ENCODE measurements at places on chromosomes 7 and 10. TPM values are rescaled to one million over a fixed set of nuclear protein-coding genes. Genes with fewer than 3 reads are reported as not detected.

GJD4 gene
- not detected for total RNA-seq

MRPS24 gene
- total RNA-seq, result 124 TPM

ADAMTS14 gene
- total RNA-seq, result 0.35 TPM

SPDYE2B gene
- total RNA-seq, result not detected

AKR1B15 gene
- total RNA-seq, result not detected

C10orf90 gene
- total RNA-seq, result not detected

AKR1C4 gene
- total RNA-seq, result not detected

LIPN gene
- total RNA-seq, result 0.53 TPM

FAM25C gene
- total RNA-seq, result not detected

DNA sequence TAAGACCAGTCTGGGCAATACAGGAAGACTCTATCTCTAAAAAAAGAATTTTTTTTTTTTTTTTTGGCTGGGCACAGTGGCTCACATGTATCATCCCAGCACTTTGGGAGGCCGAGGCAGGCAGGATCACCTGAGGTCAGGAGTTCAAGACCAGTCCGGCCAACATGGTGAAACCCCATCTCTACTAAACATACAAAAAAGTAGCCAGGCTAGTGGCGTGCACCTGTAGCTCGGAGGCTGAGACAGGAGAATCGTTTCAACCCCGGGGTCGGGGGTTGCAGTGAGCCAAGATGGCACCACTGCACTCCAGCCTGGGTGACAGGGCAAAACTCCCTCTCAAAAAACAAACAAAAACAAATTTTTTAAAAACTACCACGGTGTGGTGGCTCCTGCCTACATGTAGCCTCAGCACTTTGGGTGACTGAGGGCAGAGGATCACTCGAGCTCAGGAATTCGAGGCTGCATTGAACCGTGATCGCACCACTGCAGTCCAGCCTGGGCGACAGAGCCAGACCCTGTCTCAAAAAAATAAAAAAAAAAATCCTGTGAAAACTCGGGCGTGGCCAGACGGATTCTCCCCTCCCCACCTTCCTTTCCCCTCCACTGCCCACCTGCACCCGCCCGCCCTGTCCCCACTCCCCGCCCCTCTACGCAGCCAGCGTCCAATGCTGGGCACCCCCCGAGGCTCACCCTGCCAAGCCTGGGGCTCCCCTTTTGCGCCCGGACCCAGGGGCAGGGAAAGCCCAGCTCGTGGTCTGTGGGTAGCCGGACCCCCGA is 745 bp upstream of the ORAI2 start:
- DNase-seq, result no peak

DNA sequence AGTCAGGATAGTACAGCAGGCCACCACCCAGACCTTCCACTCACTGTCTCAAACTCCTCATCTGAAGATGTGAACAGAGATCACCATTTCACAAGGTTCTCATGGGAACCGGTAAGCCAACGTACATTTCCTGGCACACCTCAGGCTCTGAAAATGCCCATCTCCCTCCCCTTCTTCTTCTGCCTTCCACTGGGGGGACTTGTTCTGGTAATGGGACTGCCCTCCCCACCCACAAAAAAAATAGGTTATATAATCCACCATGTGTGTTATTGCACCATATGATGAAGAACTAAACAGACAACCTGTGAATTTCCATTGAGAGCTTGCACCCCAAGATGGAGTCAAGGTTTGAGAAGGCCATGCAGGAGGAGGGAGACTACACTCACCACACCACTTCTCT is 42.1 kb upstream of the IKZF1 start:
- no peak for DNase-seq

GRCh38 chr10:16653224-16653623 is 131.5 kb upstream of the C1QL3 start:
- no peak for DNase-seq

DNA sequence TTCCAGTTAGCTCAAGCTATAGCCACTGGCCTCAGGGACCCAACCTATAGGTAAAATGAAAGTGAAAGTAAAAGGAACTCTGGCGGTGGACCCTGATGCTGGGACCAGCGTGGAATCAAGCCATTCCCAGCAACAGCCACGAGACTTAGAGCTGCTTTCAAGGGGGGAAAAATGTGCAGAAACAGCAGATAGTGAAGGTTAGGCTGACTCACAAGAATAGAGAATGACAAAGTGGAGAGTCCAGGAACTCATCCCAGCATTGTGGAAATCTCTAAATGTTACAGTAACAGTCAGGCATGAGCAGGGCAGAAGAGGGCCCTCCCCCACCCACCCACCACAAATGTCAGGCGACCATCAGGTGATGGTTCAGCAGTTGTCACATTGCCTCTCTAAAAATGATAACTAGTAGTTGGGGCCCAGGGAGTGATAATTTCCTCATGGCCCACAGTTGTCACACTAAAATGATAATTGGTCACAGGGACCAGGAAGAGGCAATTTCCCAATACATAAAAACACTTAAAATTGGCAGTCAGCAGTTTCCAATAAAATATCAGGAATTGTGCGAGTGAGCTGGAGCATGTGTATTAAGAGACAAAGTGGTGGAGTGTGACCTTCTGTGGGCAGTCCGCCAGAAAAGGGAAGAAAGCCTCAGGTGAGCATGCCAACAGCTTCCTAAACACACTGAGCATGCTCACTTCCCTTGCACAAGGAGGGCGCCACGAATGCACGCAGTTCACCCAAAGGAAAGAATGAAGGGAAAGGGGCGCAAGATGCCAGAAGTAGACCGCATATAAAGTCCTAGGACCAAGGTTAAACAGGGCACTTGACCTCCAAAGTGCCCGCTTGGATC is 129.8 kb upstream of the PPP1R3A start:
- DNase-seq, result no peak

GRCh38 chr10:96919785-96920430 is 87.8 kb downstream of the LCOR start:
- DNase-seq, result no peak

DNA sequence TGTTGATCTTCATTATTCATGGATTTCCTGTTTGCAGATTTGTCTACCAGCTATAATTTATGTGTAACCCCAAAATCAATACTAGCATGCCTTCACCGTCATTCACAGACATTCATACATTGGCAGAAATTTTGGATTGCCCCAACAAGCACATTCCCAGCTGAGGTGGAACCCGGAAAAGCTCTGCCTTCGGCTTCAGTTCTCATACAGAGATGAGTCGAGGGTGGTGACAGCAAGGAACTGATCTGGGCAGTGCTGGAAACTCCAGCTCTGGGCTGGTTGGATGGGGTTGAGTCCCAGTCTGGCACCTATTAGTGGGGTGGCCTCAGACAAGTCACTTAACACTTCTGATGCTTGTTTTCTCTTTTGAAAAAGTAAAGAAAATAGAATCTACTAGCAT is 267.5 kb downstream of the SNX13 start:
- no peak for DNase-seq

GRCh38 chr10:79357180-79357579 is 9.9 kb downstream of the PPIF start:
- no peak for DNase-seq

DNA sequence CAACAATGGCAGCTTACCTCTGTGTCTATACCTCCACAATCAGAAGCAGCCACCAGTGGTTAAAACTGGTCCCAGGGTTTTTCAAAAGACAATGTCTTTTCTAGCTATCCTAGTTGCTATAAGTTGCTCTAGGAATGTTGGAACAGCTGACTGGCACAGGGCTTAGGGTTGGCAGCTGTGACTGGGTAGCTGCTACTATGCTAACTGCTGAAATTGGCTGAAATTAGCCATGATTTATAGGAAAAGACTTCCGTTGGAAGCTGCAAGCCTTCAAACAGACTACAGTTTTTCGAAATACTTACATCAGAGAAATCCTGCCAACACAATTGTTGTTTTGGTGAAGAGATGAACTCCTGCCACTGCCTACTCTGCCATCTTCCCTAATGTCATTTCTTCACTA is 102.3 kb downstream of the MKX start:
- no peak for DNase-seq

DNA sequence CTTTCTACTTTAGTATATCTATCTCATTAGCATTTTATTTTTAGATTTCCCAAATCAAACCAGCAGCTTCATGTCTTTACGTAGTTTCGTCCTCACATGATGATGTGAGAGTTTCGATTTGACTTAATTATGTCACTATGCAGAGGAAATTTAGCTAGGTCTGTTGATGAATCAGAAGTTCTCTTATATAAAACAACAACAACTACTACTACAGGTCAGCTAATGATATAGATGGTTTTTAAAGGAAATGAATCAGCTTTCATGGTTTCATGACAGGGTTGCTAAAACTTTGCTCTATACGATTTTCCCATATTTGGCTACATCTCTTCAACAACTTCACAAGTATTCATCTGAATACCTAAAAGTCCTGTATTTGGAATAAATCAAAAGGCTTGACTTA is 28.6 kb downstream of the JAZF1 start:
- no peak for DNase-seq

DNA sequence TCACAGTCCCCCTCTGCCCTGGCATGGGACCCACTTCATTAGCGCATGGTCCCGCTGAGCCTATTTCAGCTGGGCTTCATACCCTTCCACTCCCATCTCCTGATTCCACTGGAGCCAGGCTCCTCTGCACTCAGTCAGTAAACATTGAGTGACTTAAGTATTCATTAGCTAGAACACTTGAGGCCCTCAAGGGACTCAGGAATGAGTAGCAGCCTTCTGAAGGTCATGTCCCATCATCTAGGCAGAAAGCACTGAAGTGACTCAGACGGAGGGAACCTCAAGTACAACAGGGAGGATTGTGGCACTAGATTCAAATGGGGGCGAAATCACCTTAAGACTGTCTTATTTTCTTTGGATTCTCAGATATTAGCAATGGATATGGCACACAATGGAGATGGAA is 186.6 kb upstream of the INHBA start:
- no peak for DNase-seq

- DNase-seq, result no peak
These were observed 89.6 kb downstream of the CACNB2 start for GRCh38 chr10:18229826-18230225.

DNA sequence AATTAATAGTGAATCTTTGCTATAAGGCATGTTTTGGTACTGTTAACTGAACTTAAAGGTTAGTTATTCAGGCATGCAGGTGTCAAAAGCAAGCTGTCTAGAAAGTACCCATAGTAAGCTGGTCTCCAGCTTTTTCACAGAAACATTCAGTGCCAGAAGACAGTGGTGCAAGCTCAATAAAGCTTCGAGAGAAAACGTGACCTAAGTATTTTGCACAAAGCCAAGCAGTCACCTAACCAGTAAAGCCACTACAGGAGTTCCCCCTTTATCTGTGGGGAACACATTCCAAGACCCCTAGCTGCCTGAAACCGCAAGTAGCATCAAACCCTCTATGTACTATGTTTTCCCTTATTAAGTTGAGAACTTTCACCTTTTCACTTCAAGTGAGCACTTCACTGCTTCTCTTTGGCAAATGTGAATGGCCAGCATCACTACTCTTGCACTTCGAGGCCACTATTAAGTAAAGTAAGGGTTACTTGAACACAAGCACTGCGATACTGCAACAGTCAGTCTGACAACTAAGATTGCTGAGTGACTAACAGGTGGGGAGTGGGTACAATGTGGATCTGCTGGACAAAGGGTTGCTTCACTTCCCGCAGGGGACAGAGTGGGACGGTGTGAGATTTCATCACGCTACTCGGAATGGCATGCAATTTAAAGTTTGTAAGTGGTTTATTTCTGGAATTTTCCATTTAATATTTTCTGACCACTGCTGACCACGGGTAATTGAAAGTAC is 253.8 kb upstream of the YAE1 start:
- no peak for DNase-seq

DNA sequence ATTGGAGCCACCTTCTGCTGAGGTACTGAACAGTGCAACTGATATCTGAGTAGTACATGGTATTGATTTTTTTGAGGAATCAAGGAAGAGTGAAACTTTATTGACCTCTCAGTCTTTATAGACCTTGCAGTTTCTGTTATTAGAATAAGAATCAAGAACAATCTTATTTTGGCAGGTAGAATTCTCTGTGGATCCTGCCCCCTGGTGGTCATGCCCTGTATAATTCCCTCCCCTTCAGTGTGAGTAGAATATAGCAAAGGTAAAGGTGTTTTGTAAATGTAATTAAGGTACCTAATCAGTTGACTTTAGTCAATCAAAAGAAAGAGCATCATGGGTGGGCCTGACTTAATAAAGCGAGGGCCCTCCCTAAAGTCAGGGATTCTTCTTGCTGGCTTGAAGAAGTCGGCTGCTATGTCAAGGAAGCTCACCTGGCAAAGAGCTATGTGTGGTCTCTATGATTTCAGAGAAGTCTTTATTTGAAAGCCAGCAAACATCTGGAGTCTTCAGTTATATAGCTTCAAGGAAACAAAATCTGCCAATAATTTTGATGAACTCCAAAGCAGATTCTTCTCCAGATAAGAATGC is 142.8 kb downstream of the LSM5 start:
- DNase-seq, result no peak

DNA sequence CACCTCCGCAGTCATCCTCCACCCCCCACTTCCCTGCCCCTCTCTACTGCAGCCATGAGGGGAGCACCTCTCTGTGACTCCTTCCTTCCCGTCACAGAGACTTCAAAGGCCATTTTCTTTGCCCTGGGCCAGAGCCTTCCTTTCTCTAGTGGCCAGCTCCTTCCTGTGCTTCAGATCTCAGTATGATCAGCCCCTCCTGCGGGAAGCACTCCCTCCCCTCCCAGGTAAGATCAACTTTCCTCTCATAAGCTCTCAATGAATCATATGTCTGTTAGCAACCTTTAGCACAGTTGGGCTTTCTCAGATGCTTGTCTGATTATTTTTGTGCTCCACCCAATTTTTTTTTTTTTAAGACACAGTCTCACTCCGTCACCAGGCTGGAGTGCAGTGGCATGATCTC is 241.0 kb upstream of the PRSS1 start:
- no peak for DNase-seq

DNA sequence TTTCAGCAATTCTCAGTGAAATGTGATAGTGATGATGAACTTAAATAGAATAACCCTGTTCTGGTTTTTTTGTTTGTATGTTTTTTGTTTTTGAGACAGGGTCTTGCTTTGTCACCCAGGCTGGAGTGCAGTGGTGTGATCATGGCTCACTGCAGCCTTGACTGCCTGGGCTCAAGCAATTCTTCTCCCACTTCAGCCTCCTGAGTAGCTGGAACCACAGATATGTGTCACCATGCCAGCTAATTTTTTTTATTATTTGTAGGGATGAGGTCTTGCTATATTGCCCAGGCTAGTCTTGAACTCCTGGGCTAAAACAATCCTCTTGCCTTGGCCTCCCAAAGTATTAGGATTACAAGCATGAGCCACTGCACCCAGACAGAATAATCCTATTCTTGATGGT is 14.3 kb upstream of the COL17A1 start:
- no peak for DNase-seq

DNA sequence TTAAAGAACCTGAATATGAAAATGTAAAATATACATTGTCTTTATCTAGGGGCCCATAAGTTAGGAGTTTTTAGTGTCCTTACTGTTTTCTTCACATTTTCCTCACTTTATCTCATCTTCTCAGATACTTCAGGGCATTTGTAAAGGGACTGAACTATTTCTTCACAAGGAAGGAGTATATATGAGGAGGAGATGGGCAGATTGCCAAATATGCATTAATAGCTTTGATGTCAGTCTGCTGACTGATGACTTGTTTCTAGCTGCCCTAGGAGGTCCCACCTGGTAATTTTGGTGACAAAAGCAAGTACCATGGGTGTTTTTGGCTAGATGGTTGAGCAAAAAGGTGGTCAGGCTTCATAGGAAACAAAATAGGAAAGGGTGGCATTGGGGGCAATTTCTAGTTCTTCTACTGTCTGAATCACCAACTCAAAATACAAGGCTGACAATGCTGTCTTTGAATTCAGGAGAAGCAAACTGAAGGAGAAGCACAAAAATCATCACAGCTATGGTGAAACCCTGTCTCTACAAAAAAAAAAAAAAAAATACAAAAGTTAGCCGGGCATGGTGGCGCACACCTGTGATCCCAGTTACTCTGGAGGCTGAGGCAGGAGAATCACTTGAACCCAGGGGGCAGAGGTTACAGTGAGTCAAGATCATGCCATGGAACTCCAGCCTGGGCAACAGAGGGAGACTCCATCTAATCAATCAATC is 10.4 kb upstream of the STRIP2 start:
- DNase-seq, result no peak
